Activated T-cell treated with anti-CD3 and anti-CD28 coated beads, Interleukin-2, amount 50 U/mL, for 24 hours (primary cell): ENCODE measurements at places on chromosomes 7 and 10.

DNA sequence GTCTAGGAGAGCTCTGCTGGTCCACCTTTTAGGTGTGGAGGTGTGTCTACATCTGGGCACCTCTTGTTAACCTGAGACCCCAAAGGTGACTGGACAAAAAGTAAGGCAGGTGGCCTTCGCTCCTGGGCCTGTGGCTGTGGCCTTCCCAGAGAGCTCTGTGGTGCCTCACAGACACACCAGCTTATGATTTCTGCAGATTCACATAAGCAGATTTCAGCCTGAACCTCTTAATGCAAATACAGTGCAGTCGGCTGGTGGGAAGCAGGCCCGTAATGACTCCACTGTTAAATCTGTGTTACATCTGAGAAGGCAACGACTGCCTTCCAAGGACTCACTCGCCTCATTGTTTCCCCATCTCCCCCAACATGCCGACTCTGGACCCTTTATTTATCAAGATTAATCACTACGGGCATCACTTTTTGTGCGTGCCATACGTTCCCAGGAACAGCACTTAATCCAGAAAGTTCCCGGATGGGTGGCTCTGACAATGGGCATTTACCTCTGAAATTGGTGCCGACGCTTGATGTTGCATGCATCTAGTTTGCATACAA is 119.8 kb downstream of the EBF3 start:
- no peak for DNase-seq

- DNase-seq, result no peak
Observed at GRCh38 chr7:43768887-43769272, 10.4 kb downstream of the BLVRA start.

GRCh38 chr10:89159316-89159715 is 47.8 kb downstream of the CH25H start:
- DNase-seq, result no peak

DNA sequence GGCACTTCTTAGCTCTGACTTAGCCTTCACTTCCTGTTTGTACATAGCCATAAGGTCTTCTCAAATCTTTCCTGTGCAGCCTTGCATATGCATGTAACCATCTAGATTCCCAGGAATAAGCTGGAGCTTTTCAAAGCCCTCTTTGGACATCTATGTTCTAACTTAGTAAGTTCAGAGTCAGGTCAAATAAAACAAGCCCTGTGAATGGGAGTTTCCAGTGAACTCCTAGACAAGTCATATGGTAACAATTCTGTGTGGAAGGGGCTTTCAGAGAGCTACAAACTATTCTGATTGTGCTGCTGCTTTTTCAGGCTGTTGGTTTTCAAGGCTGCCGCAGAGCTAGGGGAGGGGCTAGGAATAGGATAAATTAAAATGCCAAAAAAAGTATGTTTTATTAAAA is 208.4 kb upstream of the AKR1E2 start:
- DNase-seq, result no peak

GRCh38 chr7:131623154-131623553 is 66.7 kb upstream of the PODXL start:
- DNase-seq, result no peak

GRCh38 chr7:45646207-45646821 is 72.1 kb downstream of the ADCY1 start:
- DNase-seq, result no peak

DNA sequence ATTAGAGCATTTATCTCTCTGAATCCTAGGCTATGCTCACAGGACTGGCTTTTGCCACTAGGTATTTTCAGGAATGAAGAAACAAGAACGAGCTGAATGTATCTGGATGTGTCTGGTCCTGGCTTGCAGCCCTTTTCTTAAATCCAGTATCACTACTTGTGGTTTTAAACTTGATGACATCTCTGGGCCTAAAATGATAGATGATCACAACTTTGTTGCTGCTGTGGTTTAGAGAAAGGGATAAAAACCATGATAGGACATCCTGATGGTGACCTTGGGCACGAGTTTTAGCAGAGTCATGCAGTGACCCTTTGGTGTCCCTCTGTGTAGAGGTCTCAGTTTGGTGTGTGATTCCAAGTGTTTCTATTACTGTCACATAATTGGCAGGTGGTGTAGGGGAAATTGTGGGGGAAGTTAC is 31.7 kb upstream of the SEMA3C start:
- DNase-seq, result no peak

DNA sequence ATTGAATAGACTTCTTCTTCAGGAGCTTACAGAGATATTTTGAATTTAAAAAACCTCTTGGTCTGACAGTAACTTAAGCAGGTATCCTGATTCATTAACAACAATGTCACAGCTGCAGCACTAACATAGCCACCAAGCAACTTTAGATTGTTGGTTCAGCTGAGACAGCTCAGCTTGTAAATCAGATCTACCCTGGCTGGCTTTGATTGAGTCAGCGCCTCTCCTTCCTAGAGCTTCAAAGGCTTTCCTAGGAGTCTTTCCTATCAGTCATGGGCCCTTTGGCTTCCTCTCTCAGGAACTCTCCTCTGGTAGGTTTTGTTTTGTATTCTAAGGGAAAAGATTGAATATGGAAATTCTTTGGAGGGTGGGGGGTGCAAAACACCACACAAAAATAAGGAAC is 70.7 kb upstream of the STEAP4 start:
- no peak for DNase-seq

GRCh38 chr7:71682841-71683781 is 551.2 kb downstream of the GALNT17 start:
- DNase-seq, result no peak

DNA sequence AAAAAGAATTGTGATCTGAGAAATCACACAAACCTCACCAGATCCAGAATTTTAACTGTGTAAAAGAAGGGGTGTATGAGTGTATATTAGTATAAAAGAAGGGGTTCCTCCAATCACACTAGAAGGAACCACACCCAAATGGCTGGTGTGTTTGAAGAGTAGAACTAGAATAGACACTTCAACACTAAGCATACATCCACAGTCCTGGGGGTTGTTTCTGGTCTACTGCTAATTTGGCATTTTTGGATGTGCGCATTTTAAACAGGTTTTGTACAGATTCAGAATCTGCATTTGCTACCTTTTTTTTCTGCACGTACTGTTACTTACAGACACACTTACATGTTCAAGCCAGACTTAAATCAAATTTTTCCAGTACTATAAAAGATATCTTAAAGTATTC is 64.6 kb downstream of the PDE1C start:
- DNase-seq, result no peak

GRCh38 chr10:16297642-16298041 is 139.2 kb upstream of the PTER start:
- DNase-seq, result no peak

- no peak for DNase-seq
Observed at GRCh38 chr7:122315507-122316466, 11.2 kb upstream of the FEZF1 start.

- no peak for DNase-seq
Observed at GRCh38 chr7:44058759-44059218, 6.6 kb downstream of the PGAM2 start.

- peak; percentile 11 for DNase-seq
Observed at GRCh38 chr7:157711353-157711888, 374.6 kb downstream of the DNAJB6 start.

DNA sequence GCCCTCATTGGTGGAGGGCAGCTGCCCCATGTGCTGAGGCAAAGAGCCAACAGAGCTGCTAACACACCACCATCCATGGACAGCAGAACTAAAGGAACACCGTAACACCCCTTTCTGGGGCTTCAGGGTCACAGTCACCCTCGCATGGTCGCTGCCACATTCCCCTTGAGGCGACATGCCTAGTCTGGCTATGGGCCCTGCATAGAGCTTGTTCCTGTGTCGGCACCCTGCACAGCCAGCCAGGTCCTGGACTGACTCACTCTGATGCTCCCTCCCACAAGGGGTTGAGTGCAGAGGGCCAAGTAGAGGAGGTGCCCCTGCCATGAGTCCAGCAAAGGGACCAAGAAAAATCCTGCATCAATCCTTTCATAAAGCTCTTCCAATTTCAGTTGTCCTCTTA is 77.8 kb downstream of the GNAT3 start:
- no peak for DNase-seq

- DNase-seq, result no peak
Observed at GRCh38 chr7:132189881-132190280, 386.4 kb downstream of the PLXNA4 start.

- DNase-seq, result no peak
Observed at GRCh38 chr10:32795598-32796183, 162.3 kb downstream of the ITGB1 start.

- no peak for DNase-seq
Observed at GRCh38 chr10:17213646-17214349, 12.3 kb upstream of the TRDMT1 start.

- no peak for DNase-seq
Observed at GRCh38 chr7:16271990-16272665, 149.2 kb downstream of the CRPPA start.

GRCh38 chr10:4181081-4181480 is 396.1 kb upstream of the KLF6 start:
- DNase-seq, result no peak

DNA sequence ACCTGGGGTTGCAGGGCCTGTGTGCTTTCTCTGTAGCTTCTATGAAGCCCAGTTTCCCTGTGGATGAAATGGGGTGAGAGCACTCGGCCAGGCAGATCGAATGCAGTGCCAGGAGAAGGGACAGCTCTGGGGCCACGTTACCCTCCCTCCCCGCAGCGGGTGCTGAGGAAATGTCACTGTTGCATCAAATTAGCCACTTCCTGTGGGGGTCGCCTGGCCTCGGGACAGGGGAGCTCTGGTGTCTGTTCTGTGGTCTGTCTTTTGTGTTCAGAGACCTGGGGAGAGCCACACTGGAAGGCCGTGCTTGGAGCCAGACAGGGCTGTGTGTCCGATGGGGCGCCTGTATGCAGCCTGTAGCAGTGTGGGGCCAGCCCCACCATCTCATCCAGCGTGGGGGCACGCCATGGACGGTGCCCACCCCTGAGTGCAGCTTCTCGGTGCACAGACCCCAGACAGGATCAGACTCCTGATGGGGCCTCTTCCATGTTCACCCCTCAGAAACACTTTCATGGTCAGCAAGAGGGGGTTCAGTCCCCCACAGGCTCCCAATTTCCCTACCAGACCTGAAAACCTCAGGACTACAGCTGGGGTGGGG is 13.6 kb downstream of the TTYH3 start:
- peak; percentile 60 for DNase-seq

DNA sequence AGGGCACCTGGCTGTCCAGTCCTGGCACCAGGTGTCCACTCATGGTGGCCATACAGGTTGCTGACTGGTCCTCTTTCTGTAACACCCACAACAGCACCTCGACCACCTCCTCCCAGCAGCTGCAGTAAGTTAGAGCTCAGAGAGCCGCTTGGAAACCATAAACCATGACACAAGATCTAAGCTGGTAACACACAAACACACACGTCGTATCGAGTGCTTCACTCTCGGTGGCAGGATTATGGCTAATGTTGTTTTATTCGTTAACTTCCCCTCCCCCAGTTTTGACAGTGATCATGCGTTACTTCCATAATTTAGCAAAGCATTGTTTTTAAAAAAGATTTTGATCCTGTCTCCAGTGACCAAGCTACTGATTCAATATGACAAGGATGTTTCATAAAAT is 59.7 kb downstream of the CAMK2B start:
- DNase-seq, result no peak

GRCh38 chr7:45677311-45677900 is 103.2 kb downstream of the ADCY1 start:
- DNase-seq, result no peak

- DNase-seq, result no peak
Observed at GRCh38 chr7:116800594-116800993, 61.8 kb upstream of the CAPZA2 start.

DNA sequence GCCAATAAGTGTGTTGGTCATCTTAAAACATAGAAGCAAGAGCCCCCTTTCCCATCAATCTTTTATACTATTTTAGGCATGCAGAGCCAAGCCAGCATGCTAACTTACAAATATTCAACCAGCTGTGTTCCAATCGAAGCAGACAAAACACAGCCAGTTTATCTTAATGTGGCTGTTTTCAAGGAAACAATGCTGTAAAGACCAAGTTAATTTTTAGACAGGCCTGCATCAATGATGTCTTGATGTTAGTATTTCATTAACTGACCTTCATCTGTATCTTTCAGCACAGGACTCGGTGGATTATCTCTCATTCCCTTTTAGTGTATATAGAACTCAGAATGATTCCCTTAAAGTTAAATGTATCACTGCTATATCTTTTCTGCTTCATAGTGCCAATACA is 262.0 kb upstream of the ZWINT start:
- no peak for DNase-seq

GRCh38 chr7:108127461-108127860 is 2.7 kb downstream of the LAMB4 start:
- no peak for DNase-seq

DNA sequence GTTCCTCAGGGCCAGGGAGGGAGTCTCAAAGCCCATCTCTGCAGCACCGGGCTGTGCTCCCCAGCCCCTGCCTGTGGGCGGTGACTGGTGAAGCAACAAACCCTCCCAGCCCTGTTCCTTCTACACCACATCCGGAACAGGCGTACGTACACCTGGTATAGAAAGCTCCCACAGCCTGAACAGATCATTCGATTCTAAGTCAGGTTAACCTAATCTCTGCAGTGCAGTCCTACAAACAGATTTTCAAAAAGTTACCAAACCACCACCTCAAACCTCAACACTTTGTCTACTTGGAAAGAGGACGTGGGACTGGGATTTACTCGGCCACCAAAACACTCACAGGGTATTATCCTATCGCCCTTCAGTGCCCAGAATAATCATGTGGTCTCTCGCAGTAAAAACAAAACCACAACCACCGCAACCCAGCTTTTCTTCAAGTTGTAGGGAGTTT is 238.4 kb downstream of the DIP2C start:
- peak; percentile 63 for DNase-seq

DNA sequence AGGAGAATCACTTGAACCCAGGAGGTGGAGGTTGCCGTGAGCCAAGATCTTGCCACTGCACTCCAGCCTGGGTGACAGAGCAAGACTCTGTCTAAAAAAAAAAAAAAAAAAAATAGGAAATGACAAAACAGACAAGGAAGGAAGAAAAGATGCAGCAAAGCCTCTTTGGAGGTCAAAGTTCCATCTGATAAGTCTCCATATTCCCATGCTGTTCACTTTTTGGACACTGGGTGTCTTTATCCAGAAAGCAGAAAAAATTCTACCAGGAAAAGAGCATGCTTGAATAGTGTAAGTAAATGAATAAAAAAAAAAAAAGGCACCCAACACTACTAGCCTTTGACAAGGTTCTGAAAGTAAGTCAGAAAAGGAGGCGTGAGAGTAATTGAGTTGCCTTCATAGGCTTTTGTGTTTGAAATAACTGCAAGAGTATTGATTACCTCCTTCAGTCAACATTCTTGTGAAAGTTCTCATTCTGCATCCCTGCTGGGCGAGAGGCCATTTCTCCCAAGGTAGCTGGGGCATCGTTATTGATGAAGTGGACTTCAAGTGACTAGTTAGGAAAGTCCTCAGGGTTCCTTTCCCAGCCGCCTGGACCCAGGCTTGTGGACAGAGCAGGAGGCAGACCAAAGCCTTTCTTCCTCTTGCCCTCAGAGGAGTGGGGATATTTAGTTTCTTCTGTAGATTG is 133.3 kb upstream of the KIF5B start:
- DNase-seq, result no peak

- DNase-seq, result no peak
Observed at GRCh38 chr7:27424231-27424630, 181.6 kb downstream of the EVX1 start.

GRCh38 chr10:58578366-58578765 is 65.7 kb downstream of the BICC1 start:
- no peak for DNase-seq
